NK-92 treated with Interleukin-12 subunit alpha and Interleukin-12 subunit beta, amount 100 ng/mL, for 24 hours (cell line): ENCODE measurements at places on chromosomes 3 and 15.

DNA sequence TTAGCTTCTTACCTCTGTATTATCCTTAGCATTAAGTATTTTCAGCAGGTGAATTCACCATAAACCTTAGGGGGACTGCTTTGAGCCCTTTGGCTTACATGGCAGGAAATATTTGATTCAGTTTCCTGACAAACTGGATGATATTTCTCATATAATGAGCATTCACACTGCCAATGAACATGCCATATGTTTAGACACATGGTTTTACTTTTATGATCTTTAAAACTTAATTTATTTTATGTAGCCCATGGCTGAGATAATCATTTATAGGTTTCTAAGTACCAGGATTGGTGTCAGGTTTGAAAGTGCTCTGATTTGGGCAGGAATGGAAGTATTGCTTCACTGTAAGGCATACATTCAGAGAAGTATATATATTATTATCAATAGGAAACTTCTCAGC lies 319.1 kb downstream of the ZPLD1 start:
- DNase-seq = no peak

GRCh38 chr3:129485721-129486663 lies 42.4 kb upstream of the RHO start:
- DNase-seq = peak; percentile 42

DNA sequence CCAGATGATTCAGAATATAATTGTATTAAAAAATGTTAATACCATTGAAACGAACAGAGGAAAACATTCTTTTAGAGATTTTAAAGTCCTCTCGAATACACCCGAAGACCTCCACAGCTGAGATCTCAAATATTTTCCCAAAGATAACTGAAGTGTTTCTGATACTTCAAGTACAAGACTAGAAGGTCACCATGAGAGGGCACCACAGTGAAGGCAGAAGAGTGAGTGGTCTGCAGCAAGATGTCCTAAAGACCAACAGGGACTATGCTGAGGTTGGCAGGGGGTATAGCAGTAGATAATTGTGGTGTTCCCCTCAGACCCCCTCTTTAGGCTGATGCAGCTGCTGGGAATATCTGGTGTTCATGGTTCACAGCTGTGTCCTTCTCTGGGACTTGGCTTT lies 156.5 kb downstream of the PDCD6IP start:
- no peak for DNase-seq

- no peak for DNase-seq
Observed at GRCh38 chr3:34012102-34012461, 213.7 kb downstream of the PDCD6IP start.

DNA sequence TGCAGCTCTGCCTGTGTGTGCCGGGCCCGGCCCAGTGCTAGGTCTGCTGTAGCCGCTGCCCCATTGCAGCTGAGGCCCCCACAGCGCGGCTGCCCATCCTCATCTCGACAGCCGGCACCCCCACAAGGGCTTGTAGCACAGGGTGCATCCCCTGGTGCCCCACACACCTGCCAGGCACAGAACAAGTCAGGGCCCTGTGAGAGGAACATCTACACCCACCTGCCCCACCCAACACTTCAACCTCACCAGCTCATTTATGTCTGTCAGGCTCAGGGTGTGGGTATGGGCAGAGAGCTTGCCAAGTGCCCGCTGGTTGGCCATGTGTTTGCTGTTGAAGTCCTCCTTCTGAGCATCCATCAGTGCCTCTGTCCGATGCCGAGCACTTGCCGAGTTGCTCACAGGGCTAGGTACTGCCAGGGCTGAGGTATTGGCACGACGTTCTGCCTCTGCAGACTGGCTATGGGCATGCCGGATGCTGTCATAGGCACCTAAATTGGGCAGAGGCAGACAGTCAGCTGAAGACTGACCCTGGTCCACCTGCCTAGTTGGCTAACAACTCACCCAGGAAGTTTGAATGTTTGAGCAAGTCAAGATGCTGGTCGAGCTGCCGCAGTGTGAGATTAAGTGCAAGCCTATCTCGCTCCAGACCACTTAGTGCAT lies 2.4 kb upstream of the USP19 start:
- DNase-seq = no peak

GRCh38 chr3:47473391-47473790 lies 2.4 kb downstream of the SCAP start:
- no peak for DNase-seq

DNA sequence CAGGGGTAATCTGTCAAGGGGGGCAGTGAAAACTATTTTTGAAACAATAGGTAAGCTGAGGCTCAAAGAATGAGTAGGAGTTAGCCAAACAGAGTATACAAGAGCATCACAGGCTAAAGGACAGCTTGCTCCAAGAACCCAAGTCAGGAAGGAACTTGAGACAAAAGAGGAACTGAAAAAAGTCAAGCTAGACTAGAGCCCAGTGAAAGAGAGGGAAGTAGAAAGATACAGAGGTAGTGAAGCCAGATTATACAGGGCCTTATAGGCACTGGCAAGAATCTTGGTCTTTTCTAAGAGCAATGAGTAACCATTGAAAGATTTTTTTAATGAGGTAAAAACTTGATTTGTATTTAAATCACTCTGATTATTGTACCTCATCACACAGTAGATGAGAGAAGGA lies 69.9 kb downstream of the FILIP1L start:
- no peak for DNase-seq

DNA sequence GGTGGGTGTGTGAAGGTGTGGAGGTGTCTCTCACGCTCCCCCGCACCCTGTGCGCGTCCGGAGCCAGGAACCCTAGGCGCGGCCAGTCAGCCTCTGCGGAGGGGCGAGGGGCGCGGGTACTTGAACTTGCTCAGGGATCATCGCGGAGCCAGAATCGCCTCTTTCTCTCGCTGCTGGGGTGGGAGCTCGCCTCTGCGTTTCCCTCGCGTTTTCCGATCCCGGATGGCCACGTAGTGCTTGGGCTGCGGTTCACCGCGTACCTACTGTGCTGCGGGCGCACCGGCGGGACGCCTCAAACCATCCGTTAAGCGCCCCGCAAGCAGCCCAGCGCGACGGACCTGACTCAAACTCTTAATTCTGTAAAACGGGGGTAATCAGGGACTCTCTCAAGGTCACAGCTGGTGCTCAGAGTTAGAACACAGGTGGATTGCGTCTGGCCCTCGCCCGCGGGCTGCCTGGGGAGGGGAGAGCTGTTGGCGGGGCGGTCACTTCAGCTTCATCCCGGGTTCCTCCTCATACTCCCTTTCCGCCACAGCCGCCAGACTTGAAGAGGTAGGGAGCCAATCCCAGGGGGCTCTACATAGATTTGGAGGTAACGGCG lies 686 bp downstream of the MYRIP start:
- no peak for DNase-seq

DNA sequence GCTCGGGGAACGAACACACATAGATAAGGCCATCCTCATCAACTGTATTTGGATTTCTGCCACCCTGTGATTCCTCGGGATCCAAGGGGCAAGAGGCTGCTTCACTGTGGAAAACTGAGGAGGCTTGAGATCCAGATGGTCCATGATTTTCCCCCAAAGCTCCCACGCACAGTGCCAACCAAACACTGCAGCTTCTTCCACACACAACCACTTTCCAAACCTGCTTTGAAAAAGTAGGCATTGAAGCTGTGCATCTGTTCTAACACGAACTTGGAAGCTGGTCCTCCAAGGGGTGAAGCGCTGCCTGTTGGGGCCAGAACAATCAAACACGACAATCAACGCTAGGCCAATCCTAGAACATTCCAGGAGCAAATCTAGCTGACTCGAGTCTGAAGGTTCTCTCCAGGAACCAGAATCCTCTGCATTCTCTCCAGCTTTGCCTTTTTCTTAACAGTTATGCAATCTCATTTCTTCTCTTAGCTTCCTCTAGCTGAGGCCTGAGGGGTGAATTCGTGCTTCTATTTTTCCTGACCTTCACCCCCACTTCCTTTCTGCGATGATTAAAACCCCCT lies 104.4 kb downstream of the LRRK1 start:
- no peak for DNase-seq

- no peak for DNase-seq
Observed at GRCh38 chr3:172905451-172905850, 154.9 kb downstream of the ECT2 start.

GRCh38 chr3:93973131-93974126 lies at the start of gene PROS1:
Gene PROS1 (minus strand): TSS chr3:93973896. CDS start chr3:93973749, 147 bp downstream.
- DNase-seq = no peak

- DNase-seq = no peak
Observed at GRCh38 chr3:53146319-53146891, 14.6 kb upstream of the PRKCD start.

DNA sequence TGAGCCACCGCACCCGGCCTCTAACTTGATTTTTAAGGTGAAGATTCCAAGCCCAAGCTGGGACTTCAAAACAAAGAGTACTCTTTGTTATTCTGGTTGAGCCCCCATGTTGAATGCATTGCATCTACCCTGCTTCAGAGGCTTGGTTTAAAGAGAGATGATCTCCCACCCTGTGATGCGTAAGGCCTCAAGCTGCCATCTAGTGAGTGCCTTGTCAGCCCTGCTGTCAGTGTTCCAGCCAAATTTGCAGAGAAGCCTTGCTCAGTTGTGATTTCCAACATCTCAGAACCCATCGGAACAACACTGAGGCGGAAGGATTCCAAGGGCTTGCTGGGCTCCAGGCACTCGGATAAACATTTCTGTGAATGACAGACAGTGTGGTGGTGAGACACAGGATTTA lies 210.7 kb upstream of the RGMA start:
- no peak for DNase-seq

DNA sequence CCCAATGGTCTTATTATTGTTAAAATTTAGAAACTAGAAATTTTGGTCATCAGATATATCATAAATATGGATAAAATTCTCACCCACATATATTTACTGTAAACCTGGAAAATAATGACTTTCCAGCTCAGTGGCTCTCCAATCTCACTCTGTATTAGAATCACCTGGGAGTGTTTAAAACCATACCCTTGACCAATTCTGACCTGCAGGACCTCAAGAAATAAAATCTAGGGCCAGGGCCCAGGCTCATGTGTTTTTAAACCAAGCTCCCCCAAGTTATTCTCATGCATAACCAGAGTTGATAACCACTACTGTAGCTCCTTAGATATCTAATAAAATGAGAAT lies 372.1 kb downstream of the SHQ1 start:
- DNase-seq = no peak

- no peak for DNase-seq
Observed at GRCh38 chr15:69578787-69579583, 126.4 kb downstream of the RPLP1 start.

DNA sequence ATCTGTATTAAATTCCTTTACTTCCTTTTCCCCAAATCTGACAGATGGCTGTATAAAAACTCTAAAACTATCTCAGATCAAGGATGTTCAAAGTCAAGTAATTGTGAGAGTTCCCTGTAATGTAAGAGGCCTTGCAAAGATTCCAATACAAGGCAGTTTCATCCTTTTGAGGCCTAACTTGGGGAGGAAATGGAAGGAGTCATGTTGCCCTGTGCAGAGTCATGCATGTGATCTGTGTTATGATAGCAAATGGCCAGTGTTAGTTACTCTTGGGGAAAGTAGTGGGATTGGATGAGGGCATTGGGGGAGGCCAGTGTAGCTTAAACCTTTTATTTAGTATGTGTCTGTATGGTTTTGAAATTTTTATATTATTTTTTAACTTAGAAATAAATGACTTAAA lies 23.7 kb upstream of the FBXL22 start:
- no peak for DNase-seq
